Activated T-cell treated with anti-CD3 and anti-CD28 coated beads for 48 hours (primary cell): ENCODE measurements at places on chromosomes 5 and 9.

GRCh38 chr5:113278976-113279375, 155.8 kb downstream of the TSSK1B start:
- no peak for DNase-seq

GRCh38 chr5:169125571-169125970, 175.4 kb downstream of the SLIT3 start:
- DNase-seq = no peak

- DNase-seq = no peak
These were observed 202.4 kb upstream of the CDH9 start for GRCh38 chr5:27240791-27241190.

- no peak for DNase-seq
These were observed at the start of gene LIX1 for GRCh38 chr5:97142521-97143254. TSS of gene LIX1 (minus strand) at chr5:97142611. CDS start at chr5:97142576, 35 bp downstream.

- DNase-seq = no peak
These were observed 47.7 kb upstream of the FUBP3 start for GRCh38 chr9:130531670-130532069.

DNA sequence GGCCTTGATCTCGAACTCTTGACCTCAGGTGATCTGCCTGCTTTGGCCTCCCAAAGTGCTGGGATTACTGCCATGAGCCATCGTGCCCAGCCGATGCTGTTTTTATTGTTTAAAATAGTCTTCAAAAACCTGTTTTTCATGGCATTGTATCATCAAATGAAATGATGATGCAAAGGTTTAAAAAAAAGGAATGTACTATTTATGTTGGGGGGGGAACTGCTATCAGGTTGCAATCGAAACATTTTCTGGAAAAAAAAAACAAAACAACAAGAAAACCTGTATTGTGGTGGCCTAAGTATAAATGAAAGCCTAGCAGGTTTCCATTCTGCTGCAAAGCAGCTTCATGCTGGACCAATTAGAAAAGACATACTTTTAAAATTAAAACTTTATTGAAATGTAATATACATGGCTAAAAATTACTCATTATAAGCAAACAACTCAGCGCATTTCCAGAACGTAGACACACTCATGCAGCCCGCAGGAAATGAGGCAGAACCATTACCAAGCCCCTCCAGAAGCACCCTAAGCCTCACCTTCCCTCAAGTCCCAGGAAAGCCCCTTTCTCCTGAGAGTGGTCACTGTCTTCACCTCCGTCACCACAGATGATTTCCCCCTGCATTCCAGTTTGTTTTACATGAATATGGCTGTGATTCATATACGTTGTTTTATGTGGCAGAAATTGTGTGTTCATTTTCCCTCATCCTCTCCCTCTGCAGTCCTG, 19.0 kb downstream of the GPR107 start:
- DNase-seq = no peak

- DNase-seq = no peak
These were observed 298.1 kb downstream of the TRPM3 start for GRCh38 chr9:70823284-70823683.

GRCh38 chr9:88995200-88995577, 3.9 kb downstream of the S1PR3 start:
- DNase-seq = no peak

- DNase-seq = no peak
These were observed 13.5 kb downstream of the SRFBP1 start for GRCh38 chr5:121975294-121975693.

GRCh38 chr5:150672884-150673275, 11.8 kb downstream of the MYOZ3 start:
- no peak for DNase-seq

GRCh38 chr5:40383749-40384651, 295.7 kb upstream of the PTGER4 start:
- no peak for DNase-seq

DNA sequence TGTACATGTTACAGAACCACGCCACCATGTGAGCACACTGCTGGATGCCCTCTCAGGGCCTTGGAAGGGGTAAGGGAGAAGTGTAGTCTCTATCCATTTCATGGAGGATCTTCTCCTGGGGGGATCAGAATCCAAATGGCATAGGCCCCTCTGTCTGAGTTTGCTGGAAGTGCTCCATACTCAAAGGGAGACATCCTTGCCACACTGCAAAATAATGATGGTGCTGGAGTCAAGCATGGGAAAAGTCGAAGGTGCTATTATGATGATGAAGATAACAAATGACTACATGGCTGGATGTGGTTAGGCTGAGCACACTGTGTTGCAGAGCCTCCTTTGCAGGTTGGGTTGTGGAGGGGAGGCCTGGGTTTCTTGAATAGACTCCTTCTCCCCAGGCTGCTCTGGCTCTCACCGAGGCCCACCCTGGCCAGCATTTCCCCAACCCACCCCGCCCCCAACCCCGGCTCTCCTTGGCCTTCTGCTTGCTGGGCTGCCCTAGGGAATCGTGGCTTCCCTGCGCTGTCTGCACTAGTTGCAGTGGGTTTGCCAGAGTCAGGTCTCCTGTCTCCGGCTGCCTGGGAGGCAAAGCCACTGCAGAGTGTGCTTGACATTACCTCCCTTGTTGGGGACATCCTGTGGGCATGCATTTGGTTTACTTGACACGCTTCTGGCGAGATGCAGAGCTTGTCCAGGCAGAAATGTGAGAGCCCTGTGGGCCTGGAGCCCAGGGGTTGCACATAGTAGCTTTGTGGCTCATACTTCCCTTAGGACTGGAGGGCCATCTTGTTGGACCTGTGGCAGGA, 3.0 kb downstream of the MVB12B start:
- no peak for DNase-seq

DNA sequence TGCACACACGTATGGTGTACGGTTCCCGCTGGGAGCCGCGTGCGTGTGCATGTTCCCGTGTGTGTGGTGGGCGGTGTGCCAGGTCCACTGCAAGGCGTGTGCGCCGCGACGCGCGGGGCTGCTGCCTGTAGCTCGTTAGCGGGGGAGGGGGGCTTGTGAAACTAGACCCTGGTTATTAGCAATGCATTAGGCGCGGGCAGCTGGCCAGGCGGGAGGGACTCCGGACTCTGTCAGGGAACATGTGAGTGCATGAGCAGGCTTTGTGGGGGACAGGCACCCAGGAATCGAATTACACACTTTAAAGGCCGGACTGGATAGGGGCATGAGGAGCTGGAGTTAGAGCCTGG, 32.2 kb upstream of the ENHO start:
- DNase-seq = no peak

DNA sequence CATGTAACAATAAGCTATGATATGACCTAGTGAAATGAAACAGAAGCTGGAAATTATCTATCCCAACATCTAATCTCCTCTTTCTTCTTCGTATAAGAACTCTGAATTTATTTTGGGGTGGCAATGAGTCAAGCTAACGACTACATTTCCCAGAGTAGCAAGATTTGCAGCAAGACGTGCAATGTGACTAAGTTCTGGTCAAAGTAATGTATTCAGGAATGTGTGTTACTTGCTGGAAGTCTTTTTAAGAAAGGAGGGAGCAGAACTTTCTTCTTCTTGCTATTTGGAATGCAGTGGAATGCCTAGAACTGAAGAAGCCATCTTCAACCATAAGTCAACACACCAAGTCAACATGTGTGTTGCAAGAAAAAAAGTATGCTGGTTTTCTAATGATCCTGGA, 406.6 kb upstream of the MEF2C start:
- no peak for DNase-seq

- DNase-seq = no peak
These were observed 11.1 kb upstream of the SHOC1 start for GRCh38 chr9:111805830-111806241.

- DNase-seq = no peak
These were observed 86.7 kb upstream of the SLC30A5 start for GRCh38 chr5:69007163-69007562.

GRCh38 chr5:159411115-159411514, 80.8 kb upstream of the IL12B start:
- DNase-seq = no peak

DNA sequence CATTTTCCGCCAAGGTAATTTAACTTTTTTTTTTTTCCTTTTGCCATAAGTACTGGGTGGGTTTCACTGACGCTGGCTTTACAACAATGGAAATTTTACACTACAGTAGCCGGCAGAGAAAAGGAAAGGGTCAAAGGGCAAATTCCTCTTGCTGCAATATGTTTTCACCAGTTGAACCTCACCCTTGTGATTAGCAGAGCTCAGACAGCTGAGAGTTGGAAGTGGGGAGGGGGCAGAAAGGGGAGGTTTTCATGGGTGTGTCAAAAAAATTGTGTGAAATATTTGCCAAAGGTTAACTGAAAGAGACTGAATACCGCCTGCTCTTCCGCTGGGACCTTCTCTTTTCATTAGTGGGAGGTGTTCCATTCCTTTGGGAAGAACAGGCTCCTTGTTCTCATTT, 296.9 kb downstream of the ADAMTS6 start:
- no peak for DNase-seq

GRCh38 chr9:126880947-126881332, 20.5 kb downstream of the ZBTB34 start:
- no peak for DNase-seq

GRCh38 chr9:99357575-99357974, 135.5 kb downstream of the SEC61B start:
- DNase-seq = no peak

DNA sequence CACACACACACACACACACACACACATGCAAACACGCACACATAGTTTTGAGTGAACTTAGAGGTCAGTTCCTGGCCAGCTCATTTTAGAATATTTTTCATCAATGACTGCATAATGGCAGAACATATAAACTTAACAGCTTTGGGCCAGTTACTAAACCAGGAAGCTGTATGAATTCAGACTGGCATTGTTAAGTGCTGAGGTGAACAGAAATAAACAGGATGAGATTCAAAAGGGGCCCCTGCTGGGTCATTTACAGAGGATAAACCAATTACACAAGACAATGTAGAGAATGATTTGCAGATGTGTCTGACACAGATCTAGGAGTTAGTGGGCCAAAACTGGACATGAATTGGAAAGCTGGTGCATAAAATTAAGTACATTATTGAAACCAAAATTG, 44.6 kb downstream of the MARCHF11 start:
- DNase-seq = no peak

DNA sequence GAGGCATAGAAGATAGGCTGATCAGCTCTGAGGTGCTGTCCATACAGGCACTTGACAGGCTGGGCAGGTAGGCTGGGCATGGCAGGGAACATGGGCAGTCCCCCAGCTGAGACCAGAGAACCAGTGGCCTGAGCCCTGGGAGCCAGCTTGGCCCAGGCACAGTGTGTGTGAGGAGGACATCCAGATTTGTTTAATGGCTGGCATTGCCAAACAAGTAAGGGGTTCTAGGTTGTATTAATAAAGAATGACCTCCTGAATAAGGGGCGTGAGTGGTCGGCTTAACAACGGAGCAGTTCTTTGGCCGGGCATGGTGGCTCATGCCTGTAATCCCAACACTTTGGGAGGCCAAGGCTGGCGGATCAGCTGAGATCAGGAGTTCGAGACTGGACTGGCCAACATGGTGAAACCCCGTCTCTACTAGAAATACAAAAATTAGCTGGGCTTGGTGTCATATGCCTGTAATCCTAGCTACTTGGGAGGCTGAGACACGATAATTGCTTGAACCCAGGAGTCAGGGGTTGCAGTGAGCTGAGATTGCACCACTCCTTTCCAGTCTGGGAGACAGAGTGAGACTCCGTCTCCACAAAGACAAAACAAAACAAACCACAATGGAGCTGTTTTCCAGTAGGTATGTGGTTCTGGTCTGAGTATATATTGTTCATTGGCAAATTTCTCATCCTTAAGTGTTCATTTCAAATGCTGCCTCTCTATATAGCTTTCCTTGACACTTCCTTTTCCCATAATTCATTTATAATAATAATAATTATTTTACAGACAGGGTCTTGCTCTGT, 56.2 kb downstream of the ANGPTL2 start:
- no peak for DNase-seq

DNA sequence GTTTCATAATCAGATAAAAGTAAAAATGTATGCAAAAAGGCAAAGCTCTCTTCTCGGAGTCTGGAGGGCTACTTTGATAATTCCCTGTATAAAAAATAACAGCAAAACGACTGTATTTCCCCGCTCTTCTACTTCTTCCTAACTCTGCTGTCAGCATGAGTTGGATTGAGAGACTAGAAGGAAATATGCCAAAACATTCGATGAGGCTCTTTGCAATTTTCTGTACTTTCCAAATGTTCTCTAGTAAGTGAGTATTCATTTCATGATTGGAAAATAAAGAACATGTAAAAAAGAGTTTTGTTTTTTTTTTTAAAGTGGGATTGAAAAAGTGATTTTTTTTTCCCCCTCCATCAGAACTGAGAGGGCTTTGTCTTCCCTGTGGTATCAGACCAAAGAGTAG, 677.5 kb downstream of the ACTL7B start:
- DNase-seq = no peak

GRCh38 chr5:10599862-10600284, 36.0 kb downstream of the ANKRD33B start:
- DNase-seq = no peak

GRCh38 chr5:148511810-148512347, 128.1 kb downstream of the FBXO38 start:
- no peak for DNase-seq

DNA sequence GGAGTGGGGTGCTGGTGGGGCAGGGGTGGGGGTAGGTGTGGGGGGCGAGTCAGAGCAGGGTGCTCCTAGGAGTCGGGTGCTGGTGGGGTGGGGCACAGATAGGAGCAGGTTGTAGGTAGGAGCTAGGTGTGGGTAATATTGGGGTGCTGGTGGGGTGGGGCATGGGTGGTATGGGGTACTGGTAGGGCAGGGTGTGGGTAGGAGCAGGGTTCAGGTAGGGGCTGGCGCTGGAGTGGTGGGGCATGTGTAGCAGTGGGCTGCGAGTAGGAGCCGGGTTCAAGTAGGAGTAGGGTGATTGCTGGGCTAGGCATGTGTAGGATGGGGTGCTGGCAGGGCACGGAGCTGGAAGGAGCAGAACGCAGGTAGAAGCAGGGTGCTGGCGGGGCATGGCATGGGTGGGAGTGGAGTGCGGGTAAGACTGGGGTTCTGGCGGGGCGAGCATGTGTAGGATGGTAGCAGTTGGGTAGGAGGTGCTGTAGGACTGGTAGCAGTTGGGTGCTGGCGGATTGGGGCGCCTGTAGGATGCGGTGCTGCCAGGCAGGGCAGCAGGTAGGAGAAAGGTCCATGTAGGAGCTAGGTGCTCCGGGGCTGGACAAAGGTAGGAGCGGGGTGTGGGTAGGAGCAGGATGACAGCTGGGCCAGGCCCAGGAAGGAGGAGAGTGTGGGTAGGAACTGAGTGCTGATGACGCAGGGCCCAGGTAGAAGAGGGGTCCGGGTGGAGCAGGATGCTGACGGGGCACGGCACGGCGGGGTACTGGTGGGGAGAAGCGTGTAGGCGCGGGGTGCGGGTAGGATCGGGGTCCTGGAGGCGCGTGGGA, 105.5 kb upstream of the SIMC1 start:
- no peak for DNase-seq

DNA sequence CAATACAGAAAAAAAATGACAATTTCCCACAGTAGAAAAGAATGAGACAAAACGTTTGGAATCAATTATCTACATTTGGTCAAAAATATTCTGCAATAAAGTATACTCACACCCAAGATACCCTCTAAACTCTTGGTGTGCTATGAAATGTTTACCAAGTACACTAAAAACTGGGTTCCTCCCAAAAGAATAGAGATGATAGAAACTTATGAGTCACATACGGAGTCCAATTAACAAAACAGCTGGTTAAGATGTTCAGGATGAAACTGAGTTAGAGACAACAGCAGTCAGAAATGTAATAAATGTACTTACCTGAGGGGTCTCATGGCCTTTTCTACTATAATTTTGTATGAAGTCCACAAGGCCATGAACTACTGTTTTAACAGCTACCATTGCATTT, 25.7 kb downstream of the RC3H2 start:
- no peak for DNase-seq

GRCh38 chr5:93088592-93089389, 492.2 kb downstream of the NR2F1-AS1 start:
- no peak for DNase-seq
